KBM-7 (cell line): ENCODE measurements at places on chromosomes 4 and X.

GRCh38 chr4:90575371-90575770 lies 448.2 kb downstream of the CCSER1 start:
- DNase-seq, result no peak

GRCh38 chr4:140237616-140238350 lies 83.8 kb upstream of the MAML3 start:
- peak; percentile 90 for DNase-seq

GRCh38 chrX:130162094-130162735 lies 3.4 kb downstream of the AIFM1 start:
- no peak for DNase-seq

GRCh38 chr4:108431986-108432385 lies 188.4 kb upstream of the RPL34 start:
- no peak for DNase-seq

GRCh38 chrX:118178450-118178849 lies 61.8 kb upstream of the KLHL13 start:
- DNase-seq, result no peak

DNA sequence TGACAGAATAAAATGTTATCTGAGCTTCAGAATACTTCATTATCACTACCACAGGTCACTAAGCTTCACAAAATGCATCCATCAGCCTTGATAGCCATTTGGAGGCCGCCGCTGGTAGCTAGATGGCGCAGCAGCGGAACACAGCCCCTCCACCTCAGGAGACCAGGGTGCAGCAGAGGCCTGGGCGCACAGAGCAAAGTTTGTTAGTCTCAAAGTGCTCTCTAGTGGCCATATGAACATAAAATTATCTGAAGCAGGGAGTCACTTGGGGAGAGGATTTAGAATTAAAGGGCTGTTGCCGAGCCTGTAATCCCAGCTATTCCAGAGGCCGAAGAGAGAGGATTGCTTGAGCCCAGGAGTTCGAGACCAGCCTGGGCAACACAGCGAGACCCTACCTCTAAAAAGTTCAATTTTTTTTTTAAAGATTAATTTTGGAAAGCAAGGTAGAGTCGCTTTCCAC lies 8.1 kb upstream of the DCTD start:
- DNase-seq, result peak; percentile 89

GRCh38 chr4:170007113-170007512 lies 19.1 kb downstream of the MFAP3L start:
- DNase-seq, result peak; percentile 72

GRCh38 chr4:54498661-54499111 lies 159.1 kb upstream of the KIT start:
- no peak for DNase-seq

DNA sequence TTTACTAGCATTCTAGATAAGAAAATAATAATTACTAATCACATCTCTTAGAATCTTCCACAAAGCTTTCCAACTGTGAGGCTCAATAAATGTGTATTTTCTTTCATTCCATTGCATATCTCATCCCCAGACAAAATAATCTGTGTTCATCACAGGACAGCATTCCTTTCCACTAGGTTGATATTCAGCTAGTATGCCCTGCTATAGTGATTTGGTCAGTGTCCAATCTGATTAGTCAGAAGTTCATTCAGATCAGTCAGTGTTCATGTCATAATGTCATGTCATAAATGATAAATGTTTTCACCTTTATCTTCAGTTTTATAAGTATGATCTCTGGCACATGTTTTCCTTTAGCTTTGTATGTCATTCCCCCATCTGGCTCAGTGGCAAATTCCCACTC lies 611.4 kb downstream of the KCTD8 start:
- no peak for DNase-seq

DNA sequence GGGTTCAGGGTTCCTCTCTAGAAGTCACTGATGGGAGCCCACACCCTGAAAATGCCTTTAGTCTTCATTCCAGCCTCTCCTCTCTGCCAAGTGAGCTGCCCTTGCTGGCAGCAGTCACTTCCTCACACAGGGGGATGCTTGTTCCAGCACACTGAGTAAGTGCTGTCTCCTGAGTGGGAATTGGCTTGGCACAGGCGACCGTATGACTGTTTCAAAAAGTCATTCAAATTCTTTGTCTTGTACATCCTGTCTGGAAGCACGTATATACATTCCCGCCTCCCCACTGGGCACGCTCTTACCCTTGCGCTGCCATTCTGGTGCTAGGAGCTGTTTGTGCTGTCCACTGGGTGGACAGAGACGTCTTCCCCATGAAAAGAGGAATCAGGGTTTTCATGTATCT lies 40.2 kb upstream of the CD99 start:
- no peak for DNase-seq

DNA sequence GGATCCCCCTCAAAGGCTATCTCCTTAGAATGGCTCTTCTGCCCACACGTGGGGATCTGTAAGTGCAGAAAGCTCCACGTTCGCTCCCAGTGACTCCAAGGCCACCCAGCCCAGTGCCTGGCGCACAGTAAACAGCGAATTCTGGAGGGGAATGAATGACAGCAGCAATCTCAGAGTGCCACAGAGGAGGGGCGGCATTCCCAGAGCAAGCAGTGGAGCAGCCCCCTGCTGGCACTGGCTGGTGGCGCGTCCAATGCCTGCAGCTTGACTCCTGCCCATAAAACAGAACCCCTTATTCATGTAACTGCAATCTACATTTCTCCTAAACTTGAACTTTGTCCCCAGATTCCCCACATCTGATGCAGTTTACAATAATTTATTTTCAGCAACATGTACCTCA lies 6.9 kb upstream of the HELT start:
- peak; percentile 42 for DNase-seq

- no peak for DNase-seq
Measured at GRCh38 chr4:2042204-2042946, 16.8 kb upstream of the NAT8L start.

GRCh38 chrX:136260776-136261175 lies 9.6 kb upstream of the MAP7D3 start:
- DNase-seq, result no peak

DNA sequence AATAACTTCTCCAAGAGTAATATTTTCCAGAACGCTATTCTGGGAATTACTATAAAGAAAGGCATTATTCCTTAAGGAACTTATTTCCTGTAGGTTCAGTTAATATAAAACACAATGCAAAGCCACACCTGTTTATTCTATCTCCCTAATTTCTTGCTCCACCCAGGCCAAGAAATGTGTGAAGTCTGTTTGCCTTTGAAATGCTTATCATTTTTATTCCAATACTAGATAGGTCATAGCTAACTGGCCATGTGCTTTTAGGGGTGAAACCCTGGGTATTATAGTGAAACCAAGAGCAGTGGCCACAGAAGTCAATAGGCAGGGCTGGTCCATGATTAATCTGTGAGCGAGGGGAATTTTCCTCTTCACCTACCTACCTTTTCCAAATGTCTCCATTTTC lies 14.8 kb downstream of the CXCL3 start:
- no peak for DNase-seq

DNA sequence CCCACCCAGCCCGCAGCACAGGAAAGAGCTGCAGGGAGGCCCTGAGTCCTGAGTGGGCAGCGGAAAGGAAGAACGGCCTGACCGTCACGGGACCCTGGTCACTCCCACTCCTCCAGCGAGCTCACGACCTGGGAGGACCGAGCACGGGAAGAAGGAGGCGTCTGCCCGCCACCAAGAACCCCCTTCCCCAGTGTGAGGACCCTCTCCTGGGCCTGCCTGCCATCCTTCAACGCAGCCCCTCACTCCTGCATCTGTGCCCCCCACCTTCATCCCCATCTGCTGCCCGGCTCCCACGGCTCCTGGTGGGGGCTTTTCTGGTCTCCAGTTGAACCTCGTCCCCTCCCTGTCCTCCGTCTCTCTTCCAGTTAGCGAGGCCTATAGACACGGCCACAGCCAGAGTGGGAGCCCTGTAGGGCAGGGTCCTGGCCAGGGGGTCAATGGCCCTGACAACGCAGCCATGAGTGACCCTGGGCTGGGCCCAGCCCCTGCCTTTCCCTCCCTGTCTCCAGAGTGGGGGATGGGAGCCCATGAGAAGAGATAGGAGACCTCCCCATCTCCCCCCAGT lies 41.3 kb upstream of the MXD4 start:
- no peak for DNase-seq

GRCh38 chrX:71251466-71251973 lies 2.4 kb downstream of the ZMYM3 start:
- DNase-seq, result peak; percentile 49

DNA sequence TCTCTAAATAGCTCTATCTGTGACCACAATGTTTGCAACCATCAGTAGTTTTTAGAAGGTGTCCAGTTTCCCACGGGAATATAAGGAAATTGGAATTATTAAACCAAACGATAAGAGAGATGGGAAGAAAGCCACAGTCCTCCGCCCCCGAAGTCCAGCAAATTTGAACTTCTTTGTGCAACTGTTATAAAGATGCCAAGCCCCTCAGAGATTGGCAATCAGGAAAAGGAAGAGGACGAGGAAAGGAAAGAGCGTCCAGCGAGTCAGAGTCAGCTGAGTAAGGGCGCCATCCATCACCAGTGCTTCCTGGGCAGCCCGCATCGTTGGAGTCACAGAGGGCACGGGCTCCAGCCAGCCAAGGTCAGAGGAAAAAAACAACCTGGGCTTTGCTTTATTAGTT lies 35.7 kb downstream of the LDB2 start:
- no peak for DNase-seq

DNA sequence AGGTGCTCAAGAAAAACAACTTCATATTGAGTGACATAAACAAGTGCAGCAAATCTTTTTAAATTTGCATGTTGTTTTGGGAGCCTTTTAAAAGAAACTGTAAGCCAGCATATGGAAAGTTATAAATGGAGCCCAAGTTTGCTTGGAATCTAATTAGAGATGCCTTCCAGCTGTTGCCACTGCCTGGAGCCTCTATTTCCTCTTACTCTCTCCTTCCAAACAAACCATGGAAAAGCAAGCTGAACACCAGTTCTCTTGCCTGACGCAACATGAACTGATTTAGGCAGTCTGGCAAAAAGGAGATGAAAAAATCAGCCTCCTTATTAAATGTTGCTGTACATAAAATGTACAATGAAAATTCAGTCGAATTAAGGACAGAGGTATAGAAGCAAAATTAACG lies 21.5 kb downstream of the ARSJ start:
- DNase-seq, result no peak

DNA sequence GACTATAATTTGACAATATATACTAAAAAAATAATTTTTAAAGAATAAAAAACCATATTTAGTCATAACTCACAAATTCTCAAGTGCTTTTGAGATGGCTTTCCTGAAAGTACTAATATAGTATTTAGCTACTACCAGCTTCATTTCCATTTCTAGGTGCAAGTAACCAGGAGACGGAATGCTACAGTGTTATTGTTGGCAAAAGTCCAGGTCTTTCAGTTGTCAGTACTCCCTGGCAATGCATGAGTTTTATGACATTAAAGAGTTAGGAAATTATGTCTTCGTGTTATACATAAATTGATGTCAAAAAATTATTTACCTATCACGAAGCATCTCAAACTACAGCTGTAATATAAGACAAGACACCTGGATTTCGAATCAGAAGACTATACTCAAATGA lies 45.0 kb downstream of the TMEM47 start:
- no peak for DNase-seq

- no peak for DNase-seq
Measured at GRCh38 chrX:10633722-10634121, 13.3 kb upstream of the MID1 start.

DNA sequence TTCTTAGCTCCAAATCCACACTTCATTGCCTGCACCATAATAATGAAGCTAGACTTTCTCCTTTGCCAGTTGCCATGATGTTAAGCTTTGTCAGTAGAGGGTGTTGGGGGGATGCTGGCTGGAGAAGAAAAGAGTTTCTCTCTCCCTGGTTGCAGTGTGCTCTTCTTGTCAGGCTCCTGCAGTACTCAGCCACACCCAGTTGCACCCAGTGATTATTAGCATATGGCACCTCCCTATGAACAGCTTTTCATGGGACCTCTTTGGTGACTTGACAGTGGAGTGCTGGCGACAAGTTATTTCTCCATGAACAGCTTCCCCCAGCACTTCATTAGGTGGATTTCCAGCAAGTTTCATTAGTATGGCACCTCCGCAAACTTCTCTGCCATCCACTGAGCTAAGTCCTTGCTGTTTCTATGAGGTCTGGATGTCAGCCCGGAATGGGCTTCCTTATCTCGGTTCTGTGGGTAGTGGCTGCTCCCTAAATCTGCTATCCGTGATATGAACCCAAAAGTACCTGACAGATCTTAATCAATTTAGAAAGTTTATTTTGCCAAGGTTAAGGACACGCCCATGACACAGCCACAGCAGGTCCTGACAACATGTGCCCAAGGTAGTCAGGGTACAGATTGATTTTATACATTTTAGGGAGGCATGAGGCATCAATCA lies 18.8 kb upstream of the OTUD4 start:
- no peak for DNase-seq

DNA sequence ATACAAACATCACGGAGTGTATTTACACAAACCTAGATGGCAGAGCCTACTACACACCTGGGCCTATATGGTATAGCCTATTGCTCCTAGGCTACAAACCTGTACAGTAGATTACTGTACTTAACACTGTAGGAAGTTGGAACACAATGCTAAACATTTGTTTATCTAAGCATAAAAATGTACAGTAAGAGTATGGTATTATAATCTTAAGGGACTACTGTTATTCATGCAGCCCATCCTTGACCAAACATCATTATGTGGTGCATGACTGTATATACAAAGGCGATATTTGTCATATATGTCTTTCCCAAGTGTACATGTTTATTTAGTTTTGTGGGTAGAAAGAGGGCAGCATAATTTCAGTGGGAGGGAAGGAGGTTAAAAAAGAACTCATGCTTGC lies 177.7 kb upstream of the FSTL5 start:
- DNase-seq, result no peak

- DNase-seq, result no peak
Measured at GRCh38 chrX:107168257-107168656, 38.0 kb downstream of the NUP62CL start.

GRCh38 chr4:113330200-113330599 lies 280.7 kb downstream of the ANK2 start:
- no peak for DNase-seq

- no peak for DNase-seq
Measured at GRCh38 chr4:92059615-92060014, 244.2 kb upstream of the GRID2 start.

- peak; percentile 80 for DNase-seq
Measured at GRCh38 chr4:2591189-2591588, 54.7 kb downstream of the FAM193A start.

- peak; percentile 48 for DNase-seq
Measured at GRCh38 chrX:11381464-11381863, 88.3 kb downstream of the AMELX start.

DNA sequence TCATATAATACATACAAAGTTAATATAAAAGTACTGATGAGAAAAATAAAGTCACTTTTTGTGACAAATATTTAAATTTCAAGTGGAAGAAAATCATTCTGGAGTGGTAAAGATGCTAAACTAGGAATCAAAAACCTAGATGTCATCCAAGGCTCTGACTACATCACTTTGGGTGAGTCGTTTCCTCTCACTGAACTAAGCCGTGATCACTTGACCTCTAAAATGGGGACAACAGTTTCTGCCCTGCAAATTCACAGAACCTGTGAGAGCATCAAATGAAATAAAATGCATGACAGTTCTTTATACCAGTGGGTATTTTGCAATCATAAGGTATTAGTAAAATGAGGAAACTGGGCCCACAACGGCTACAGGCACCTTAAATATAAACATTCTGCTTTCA lies 63.8 kb downstream of the PRDM5 start:
- no peak for DNase-seq

GRCh38 chr4:138199568-138200235 lies 42.4 kb downstream of the SLC7A11 start:
- no peak for DNase-seq
